ENCODE measurements at places on chromosomes 5 and 9.

- DNase-seq, result no peak
Measured at GRCh38 chr5:83942155-83942554, 221.5 kb upstream of the HAPLN1 start.

DNA sequence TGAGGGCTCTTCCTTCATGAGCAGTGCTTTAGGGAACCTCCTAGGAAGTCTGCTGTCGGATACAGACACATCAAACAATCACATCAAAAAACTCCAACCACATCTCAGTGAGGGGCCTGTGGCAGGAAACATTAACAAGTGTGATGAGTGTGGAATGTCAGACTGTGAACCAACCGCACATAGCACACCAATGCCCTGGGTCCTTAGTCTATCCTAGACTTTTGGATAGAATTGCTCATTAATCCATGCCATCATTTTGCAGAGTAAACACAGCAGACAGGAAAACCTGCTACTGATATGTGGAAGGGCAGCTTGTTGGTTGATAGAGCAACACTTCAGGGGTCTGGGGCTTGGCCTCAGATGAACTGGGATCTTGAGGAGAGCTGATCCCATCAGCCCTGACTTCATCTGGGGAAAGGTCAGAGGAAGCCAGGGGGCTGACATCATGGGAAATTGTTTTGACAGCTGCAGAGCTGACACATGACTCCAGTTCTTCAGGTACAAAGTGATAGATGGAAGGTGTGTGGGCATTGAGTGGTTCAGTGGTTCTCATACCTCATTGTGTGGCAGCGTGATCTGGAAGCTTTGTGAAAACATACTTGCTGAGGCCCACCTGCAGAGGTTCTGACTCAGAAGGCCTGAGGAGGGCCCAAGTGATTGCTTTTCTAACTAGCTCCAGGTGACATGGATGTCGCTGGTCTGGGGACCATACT, 193.3 kb downstream of the DIRAS2 start:
- DNase-seq, result no peak

GRCh38 chr5:81506378-81506777, 112.4 kb upstream of the ACOT12 start:
- no peak for DNase-seq

GRCh38 chr5:26553079-26553478, 485.3 kb downstream of the CDH9 start:
- no peak for DNase-seq

DNA sequence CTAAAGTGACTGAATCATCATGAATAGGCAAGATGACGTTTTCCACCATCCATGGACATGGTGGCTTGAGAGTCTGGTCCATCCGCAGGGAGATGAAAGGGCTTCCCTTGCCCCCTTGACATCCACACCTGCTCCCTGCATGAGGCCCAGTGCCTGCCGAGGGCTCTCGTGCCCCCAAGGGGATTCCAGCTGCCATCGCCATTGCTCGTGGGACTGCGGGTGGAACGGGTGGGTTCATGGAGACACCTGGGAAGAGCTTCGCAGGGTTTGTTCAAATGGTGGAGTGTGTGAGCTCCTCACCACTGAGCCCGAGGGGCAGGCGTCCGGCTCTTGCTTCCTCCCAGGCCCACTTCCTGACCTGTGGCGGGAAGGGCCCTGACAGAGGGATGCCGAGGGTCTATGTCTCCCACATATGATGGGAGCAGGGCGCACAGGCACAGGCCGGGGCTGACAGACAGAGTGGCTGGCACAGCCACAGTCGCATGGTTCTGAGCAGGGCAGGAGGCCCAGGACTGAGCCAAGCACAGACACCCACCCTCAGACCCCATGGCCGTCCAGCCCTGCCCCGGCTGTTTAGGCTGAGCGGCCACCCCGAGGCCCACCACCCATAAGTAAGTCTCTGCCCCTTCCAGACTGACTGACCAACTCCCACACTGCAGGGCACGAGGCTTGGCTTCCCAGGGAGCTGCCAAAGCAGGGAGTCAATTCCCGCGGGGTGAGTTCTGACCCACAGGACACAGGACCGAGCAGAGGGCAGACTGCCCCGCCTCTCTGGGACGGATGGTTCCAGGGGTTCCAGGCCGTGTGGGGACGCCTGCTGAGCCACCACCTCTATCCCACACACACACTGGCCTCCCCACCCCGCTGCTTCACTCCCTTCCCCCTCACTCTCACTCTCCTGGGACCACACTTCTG, 70.0 kb upstream of the PPP1R26 start:
- DNase-seq, result no peak

- no peak for DNase-seq
Measured at GRCh38 chr5:115487168-115487567, 57.4 kb downstream of the FEM1C start.

GRCh38 chr5:12947379-12947778, 997.1 kb downstream of the DNAH5 start:
- no peak for DNase-seq
